Central memory CD4-positive, alpha-beta T cell (primary cell): ENCODE measurements at places on chromosomes 1 and 21.

- no peak for DNase-seq
Measured at GRCh38 chr1:21626921-21627339, 42.2 kb downstream of the RAP1GAP start.

DNA sequence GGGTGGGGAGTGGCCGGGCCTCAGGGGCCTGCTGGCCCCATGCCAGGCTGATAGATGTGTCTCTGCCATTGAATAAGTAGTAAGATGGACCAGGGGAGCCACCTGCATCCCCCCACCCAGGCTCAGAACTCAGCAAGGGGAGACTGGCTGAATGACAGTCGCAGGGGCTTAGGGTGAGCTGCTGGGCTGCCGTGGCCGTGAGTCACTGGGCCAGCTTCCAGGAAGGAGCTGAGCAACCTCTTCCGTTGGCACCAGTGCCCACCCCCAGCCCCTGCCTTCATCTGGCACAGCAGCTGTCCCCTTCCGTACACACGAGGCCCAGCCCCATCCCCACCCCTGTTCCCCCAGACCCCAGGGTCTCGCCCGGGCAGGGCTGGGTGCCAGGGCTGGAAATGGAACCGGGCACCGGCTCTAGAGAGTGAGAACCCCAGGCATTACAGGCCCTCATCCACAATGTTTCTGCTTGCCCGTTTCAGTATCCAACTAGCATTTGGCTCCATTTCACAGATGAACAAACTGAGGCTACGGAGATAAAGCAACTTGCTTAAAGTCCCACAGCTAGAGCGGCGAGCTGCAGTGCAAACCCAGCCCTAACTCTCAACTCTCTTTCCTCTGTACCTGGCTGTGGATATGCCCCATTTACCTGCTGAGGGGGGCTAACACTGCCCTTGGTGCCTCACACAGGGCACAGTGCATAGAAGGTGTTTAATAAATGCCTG is 10.2 kb downstream of the WNT4 start:
- DNase-seq: no peak

DNA sequence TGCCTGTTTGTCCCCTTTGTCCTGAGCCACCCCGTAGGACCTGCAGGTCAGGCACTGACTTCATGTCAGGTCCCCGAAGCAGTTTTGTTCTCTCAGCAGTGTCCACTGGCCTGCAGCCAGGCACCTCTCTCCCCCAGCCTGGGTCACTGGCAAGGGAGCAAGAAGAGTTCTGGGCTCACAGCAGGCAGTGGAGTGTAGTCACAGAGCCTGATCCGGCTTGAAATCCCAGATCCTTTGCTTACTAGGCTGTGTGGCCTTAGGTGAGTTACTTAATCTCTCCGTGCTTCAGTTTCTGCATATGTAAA is 34.2 kb downstream of the L1TD1 start:
- DNase-seq: no peak

- DNase-seq: no peak
Measured at GRCh38 chr21:36642777-36643176, 56.1 kb upstream of the SIM2 start.

DNA sequence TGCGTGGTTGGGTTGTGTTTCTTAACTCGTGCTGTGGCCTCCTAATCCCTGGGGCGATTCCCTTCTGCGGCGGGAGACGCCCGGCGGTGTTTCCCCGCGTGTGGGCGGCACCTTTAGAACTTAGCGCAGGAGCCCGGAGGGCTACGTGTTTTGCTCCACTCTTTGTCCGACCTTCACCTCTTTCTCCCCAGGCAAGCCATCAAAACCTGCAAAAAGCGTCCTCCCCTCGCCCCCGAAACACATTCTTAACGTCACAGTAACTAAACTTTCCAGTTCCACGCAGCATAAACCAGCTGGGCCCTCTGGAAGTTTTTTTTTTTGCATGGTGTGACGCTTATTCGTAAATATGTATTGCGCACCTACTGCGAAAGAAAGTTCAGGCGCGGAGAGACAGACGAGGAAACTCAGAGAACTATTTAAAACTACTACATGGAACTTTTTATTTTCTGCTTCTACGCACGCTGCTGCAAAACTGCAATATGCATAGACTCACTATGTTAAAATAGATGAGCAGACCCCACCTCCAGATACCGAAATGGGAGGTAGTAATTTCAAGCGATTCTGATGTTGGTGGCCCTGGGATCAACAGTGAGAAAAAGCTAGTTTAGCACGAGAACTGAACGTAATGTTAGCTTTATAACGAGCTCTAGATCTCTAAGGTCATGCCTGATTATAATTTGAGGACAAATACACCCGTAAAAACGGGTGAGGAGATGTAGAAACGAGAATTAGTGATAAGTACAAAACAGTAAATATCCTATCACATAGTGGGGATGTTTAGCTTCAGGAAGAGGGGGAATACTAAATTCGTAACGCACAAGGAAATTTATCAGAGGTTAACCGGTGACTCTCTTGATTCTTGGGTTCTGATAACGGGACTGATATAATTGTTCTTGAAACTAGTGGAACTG is 920 bp downstream of the MTR start:
- no peak for DNase-seq

DNA sequence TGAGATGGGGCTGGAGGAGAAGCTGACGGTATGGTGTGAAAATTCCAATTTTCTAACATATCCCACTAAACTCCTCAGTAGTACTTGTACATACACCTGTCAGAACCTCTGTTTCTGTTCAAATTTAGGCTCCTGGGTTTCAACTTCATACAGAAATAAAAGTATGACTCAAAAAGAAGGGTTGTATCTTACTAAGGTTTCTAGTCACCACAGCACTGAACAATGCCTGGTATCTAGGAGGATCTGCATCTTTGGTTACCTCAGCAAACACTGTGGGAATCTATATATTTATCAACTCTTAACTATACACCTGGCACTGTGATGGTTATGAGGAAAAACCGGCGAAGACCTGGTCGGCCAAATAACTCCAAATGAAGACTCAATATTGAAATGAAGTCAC is 13.8 kb downstream of the RBM34 start:
- DNase-seq: no peak

- DNase-seq: peak; percentile 2
Measured at GRCh38 chr1:236394879-236395229, 768 bp downstream of the EDARADD start.

- DNase-seq: no peak
Measured at GRCh38 chr1:210698661-210699060, 370.0 kb downstream of the HHAT start.

- DNase-seq: no peak
Measured at GRCh38 chr1:183578856-183579255, 11.4 kb downstream of the NCF2 start.

DNA sequence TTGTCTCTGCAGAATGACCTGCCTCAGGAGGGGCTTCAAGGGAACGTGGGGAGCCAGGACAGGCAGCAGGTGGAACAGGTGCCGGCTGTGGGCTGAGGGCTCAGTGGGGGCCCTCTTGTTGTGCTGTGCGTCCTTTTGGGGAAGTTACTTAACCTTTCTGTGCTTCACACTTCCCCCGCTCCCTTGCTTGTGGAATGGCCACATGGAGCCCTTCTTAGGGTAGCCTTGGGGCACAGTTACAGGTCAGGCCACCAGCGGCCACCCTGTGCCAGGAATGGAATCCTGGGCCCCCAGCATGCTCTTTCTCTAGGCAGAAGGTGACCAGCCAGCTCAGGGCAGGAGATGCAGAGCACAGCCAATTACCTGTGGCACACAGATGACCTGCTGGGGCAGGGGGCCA is 2.6 kb downstream of the IKBKE start:
- no peak for DNase-seq

DNA sequence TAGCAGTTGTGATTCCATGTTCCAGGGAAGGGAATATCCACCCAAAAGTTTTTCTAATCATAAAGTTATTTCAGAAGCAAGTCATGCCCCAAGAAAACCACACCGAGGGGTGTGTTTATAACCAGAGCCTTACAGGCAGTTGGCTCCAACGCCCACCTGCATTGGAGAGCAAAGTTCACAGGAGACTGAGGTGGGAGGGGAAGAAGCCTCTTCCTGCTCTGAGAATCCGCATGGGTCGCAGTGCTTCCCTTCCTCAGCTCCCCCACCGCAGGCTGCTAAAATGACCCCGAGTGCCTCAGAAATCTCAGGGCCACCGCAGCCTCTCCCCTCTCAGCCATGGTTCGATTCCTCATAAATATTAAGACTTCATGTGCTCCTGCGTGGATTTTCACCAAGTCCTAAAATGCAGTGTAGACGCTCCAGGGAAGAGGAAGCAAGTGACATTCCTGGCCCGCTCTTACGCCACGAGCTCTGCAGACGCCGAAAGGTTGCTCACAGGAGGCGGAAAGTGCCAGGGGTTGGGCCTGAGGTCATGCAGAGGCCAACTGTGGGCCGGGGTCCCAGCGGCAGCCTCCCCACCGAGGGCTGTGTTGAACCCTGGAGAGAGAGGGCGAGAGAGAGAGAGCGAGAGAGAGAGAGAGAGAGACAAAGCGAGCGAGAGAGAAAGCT is 13.4 kb upstream of the SPSB1 start:
- DNase-seq: no peak

GRCh38 chr21:21690068-21690665 is 692.0 kb downstream of the NCAM2 start:
- DNase-seq: no peak

DNA sequence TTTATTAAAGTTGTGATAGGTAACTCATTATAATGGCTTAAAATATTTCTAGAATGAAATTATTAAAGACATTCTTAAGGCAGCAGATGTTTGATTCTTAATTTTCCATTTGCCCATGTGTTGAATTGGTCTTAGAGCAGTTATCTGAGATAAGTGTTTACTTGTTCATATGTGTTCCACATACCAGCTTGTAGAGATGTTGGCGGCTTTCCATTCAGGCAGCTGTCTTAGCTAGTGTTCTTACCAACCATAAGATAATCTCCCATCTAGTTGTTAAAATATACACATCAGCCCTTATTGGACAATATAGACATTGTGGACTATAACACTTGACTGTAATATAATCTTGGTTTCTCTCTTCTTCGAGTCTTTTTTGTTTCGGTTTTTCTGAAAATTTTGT is 1372.9 kb upstream of the ADGRL2 start:
- no peak for DNase-seq

DNA sequence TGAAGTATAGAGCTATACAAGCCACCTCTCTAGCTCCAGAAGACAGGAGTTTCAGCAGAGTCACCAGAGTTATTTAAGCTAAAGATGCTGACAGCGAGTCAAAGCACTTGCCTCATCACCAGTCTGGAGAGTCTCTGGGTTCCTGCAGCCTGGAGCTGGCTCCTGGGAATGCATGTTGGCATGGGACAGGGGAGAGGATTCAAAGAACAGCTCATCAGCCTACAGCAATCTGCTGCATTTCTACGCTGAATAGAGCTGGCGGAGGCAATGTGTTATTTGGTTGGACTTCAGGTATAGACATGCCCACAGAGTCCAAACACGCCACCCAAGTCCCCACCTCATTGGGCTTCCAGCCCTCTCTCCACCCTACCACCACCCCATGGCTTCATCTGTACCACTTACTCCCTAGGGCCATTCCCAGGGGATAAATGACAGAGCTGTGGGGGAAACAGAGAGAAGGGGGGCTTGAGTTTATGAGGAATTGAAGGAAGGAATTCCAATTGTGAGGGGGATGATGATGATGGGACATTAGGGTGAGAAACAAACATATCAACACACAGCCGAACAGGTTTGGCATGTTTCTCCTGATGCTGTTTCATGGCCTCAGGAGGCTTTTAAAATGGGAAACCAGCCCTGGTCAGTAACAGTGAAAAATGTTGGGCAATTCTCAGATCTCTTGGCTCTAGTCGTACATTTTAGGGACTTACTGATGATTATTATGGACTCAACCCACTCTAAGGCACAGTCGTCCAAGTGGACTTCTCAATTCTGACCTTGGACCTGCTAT is 58.4 kb downstream of the PLEKHA6 start:
- no peak for DNase-seq

GRCh38 chr21:8991968-8992621 is 1529.3 kb upstream of the TPTE start:
- DNase-seq: no peak

DNA sequence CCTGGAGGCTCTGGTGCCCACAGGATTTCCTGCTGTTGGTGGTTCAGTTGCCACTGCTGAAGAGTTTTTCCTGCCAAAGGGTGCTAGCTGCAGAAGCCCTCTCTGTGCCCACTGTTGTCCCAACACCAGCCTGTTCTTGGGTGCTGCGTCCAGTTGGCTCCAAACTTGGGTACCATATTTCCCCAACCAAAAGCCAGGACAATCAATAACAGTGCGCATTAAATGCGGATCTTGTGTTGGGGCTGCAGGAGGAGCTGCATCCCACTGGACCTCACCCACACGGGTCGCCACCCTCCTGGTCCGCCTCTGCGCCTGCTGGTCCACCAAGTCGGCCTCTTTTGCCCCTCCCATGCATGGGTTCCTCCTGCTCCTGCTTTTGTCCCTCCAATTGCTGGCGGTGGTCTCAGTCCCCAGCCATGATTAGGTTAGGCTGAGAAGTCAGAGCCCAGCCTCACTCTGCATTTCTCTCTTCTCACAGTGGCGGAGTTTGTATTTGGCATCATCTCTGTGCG is 9.8 kb downstream of the ABCG1 start:
- no peak for DNase-seq

DNA sequence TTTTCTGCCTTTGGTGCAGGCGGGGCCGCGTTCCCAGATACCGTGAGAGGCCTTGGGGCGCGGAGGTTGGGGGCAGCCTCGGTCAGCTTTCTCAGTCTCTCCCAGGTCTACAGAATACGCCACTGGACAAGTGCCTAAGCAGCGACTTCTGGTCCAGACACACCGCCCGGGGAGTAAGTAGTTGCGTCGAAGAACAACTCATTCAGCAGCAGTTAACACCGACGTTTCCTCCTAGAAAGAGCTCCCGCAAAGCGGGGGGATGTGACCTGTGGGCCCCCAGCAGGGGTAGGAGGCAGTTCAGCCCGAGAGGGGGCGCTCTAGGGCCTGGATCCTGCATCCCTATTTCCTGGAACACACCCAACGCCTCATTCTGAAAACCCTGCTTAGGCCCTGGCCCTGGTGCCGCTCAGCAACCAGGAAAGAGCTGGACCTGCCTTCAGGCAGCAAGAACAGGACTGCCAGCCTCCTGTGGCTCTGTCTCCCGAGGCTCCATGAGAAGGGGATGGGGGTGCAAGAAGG is 6.5 kb upstream of the BARHL2 start:
- DNase-seq: no peak

DNA sequence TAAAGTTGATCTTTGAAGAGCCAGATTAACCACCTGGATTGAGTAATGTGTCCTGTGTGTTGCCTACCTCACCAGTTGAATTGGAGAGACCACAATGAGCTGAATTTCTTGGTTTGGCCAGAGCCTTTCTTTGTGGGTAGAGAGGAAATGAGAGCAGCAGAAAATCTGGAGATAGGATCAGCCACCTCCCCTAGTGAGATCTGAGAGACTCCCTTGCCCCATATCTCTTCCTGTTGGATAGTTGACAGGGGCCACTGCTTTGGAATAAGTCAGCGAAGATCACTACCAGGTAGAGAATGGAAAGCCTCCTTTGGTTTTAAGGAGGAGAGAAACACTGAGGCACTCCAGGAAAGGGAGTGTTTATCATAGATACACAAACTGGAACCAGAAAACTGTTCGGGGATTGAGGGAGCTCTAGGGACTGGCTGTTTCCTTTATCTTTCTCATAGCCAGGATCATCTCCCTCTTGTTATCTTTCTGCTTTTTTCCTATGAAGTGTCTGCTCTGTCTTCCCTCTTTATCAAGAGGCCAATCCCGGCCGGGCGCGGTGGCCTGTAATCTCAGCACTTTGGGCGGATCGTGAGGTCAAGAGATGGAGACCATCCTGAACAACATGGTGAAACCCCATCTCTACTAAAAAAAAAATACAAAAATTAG is 21.3 kb upstream of the ZNF326 start:
- no peak for DNase-seq

- no peak for DNase-seq
Measured at GRCh38 chr1:168179438-168180147, 831 bp downstream of the TIPRL start.
